Anterior cingulate cortex (tissue), 58 donors: ENCODE measurements at places on chromosomes 6 and 20.

DNA sequence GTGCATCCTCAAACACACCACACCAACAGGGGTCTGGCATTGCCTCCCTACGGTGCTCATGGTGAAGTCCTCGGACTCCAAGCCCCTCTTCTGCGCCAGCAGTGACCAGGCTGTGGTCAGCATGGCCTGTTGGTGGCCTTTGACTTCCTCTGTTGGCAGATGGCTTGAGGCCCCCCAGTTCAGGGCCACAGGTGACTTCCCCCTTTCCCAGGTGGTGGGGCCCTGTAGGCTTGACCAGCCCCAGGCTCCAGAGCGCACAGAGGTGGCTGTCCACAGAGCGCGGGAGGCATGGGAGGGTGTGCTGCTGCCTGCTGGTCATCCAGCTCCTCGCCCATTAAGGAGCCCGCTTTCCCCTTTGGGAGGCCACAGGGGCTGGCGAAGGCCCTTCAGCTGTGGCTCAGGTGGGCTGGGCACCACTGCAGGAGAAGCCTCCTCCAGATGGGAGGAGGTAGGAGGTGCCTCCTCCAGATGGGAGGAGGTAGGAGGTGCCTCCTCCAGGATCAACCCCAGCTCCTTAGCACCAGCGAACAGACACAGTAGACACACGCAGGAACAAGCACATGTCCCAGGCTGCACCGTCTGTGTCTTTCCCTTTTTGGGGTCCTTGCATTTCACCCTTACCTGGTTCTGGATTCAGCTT is 52.1 kb upstream of the BHLHE23 start:
- DNase-seq, result no peak

- no peak for DNase-seq
Observed at GRCh38 chr6:98920904-98921431, 26.8 kb downstream of the FBXL4 start.

- DNase-seq, result no peak
Observed at GRCh38 chr6:19655744-19656143, 181.4 kb upstream of the ID4 start.

DNA sequence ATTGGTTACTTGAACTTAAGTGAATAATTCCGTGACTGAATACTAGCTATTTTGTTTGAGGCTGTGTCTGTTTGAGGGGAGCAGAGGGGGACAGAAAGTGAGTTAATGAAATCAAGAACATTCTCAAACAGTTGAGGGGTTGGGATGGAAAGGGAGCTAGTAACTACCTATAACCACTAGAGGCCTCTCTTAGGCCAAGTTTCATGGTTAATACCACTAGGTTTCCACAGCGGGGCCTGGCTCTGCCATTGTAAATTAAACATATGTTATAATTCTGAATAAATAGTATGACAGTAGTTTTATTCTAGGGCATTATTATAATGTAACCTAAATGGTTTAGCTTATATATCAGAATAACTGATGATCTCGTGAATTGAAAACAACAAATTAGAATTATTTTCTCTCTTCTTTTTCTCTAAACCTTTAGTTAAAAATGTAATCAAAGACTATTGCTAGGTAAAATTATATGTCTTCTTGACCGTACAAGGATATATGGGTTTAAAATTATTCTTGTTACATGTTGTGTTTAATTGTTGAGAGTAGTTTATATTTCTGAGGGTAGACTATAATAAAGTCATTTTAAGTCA is 108.1 kb downstream of the BCKDHB start:
- DNase-seq, result no peak

DNA sequence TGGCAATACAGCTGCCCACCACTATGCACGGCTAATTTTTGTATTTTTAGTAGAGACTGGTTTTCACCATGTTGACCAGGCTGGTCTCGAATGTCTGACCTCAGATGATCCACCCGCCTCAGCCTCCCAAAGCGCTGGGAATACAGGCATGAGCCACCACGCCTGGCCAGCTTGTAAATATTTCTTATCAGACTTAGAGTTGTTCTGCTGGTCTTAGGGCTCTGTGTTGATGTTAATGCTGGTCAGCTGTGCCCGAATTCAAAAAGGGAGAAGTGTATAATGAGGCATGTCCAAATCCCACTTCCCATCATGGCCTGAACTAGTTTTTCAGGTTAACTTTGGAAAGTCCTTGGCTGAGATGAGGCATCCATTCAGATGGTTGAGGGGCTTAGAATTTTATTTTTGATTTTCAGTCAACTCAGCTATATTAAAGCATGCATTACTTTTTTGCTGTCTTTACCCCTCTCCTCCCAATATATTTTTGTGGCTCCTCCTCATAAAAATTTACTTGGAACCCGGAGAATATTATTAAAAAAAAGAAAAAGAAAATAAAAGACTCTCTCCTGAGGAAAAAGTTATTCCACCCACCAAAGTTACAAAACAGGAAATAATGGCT is 47.7 kb downstream of the ADAT2 start:
- no peak for DNase-seq

GRCh38 chr6:45836984-45837383 is 178.7 kb downstream of the CLIC5 start:
- DNase-seq, result no peak

DNA sequence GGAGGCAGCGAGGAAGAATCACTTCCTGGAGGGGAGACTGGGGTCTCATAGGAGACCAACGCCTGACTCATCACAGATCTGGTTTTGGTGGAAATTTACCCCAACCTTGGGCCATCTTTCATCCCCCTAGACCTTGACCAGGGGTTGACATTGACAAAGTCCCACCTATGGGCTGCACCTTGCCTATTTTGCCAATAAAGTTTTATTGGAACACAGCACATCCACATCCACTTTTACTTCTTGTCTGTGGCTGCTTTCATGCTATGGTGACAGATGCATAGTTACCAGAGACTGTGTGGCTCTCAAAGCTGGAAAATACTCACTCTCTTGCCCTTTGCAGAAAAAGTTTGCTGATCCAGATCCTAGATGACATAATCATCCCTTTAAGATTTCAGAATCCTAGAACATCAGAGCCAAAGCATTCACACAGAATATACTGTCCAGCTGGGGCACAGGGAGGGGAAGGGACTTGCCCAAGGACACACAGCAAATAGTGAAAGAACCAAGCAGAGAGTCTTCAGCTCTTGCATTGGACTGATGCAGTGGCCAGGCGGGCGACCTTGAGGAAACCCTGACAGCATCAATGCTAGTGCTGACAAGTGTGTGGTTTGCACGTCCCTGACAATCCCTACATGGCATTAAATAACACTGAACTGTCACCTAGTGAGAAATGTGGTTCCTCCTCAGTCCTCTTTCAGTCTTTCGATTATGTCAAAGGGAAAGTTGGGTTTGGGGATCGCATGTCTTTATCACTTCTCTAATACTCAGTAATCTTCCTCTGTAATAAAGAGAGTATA is 41.2 kb downstream of the CD40 start:
- DNase-seq, result no peak

GRCh38 chr20:46123482-46124245 is 5.5 kb downstream of the CD40 start:
- no peak for DNase-seq
